DMS153 (cell line): ENCODE measurements at places on chromosomes 7 and 10.
A peak's percentile ranks its signal among the peaks of the same experiment; 100 is the strongest.

GRCh38 chr10:31706464-31707092 lies 222.1 kb downstream of the ARHGAP12 start:
- DNase-seq: no peak

DNA sequence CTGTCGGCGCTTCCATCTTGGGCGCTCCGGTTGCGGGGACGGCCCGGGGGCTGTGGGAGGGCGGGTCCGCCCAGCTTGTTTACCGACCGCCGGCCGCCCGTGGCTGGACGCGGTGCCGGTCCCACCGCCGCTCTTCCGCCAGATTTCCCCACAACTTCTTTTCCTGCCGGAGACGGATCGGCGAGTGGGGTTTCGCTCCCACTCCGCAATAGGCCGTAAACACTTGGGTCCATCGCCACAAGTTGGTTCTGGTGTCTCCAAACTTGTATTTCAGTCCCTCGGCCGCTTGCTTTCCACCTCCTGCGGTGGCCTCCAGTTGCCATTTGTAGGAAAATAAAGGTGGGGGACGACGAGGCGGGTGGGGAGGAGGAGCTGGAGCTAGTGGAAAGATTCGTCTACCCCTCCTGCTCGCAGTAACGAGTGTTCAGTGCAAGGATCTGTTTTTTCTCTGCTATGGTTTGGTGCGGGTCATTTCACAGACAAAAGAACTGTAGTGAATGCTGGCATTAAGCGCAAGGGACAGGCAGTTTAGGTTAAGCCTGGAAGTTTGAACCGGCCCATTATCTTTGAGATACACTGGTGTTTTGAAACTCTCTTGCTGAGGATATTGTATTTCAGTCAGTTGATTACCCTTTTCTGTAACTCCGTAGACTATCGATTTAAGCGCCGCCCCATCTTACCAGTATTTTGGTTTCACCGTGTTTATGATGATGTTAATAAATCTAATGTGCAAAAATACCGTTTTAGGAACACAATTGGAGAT lies 24.3 kb upstream of the ZRANB1 start:
- DNase-seq: no peak

DNA sequence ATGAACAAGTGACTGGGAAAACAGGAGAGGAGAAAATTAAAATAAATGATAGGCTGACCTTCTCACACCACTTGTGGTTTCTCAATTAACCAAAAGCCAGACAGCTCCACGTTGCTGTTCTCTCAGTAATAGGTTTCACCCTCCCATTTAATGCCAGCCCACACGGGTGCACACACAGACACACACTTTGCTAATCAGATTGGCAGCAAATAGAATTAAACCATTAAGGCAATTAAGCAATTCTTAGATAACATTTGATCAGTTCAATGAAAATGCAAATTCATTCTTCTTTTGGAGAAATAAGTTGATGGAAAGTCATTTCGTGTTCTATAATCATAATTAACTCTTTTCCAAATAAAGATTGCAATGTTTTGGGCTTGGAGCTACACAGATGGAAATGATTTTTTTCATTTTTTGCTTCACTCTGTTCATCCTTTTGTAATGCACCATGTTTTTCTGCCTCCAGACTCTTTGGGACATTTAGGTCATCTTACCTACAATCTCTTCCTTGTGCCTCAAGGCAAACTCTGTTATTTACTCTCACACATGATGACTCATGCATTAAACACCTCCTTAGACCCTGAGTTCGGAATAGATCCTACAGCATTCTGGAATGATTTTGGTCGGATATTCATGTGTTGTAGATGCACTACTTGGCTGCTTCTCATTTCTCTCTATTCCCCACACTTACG lies 700.7 kb downstream of the AUTS2 start:
- DNase-seq: no peak

DNA sequence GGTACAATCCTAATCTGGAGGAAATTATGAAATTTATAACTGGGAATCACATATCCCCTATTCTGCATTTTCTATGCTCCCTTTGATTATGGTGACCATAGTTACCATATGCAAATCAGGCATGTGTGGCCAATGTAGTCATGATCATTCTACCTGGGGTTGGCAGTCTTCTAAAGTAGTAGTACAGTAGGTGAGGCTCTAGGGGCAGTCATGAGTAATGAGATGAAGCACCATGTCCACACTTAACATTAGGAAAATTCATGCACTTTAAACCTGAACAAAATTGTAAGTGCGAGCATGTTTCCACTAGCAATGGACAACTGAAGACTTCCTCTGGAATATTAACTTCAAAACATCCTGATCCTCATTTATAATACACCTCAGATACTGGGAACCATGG lies 545.9 kb downstream of the SUGCT start:
- no peak for DNase-seq

DNA sequence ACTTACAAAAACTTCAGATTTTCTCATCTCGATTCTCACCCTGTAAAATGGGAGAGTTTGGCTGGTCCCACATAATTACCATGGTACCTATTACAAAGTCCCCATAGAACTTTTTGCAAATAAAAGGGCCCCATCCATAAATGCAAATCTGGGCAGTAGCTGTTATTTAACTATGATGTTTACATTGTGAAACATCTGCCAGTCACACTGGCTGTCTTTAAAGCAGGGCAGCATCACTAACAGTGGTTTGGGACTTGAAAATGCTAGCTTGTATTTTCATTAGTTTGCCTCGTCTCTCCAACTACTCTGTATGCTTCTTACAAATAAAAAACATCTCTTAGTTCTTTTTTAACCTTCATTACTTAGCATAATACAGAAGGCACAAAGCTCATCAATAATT lies 240.7 kb downstream of the FZD1 start:
- peak; percentile 13 for DNase-seq

GRCh38 chr7:41478187-41478586 lies 224.7 kb downstream of the INHBA start:
- DNase-seq: no peak

GRCh38 chr7:43479042-43479441 lies 103.9 kb upstream of the STK17A start:
- DNase-seq: no peak
